NCI-H187 treated with DMSO at 0.1 percent for 48 hours (cell line): ENCODE measurements at places on chromosomes 3 and 15.

GRCh38 chr3:142987080-142987700 lies 14.2 kb upstream of the U2SURP start:
- no peak for DNase-seq

- DNase-seq = no peak
Observed at GRCh38 chr3:42184651-42185443, 81.1 kb downstream of the CCK start.

GRCh38 chr3:122004991-122005565 lies 17.0 kb downstream of the ILDR1 start:
- no peak for DNase-seq

- no peak for DNase-seq
Observed at GRCh38 chr3:158355623-158356588, 215.1 kb upstream of the MLF1 start.

GRCh38 chr3:161221806-161222600 lies 892 bp downstream of the NMD3 start:
- DNase-seq = no peak

DNA sequence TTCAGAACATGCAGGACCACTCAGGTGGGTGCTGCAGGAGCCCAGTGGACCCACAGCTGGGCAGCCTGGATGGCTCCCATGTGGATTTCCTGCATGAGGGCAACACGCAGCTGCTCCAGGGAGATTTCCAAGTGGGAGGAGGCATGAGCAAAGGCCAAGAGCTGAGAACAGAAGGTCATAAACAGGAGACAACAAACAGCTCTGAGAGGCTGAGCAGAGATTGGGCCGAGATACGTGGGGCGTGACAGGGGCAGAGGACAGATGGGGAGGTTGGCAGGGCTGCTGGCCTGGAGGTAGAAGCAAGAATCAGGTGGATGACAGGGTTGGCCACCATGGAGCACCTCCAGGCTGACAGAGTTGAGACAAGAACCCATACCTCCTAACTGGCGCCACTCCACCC lies 2.9 kb downstream of the PHGR1 start:
- DNase-seq = no peak

DNA sequence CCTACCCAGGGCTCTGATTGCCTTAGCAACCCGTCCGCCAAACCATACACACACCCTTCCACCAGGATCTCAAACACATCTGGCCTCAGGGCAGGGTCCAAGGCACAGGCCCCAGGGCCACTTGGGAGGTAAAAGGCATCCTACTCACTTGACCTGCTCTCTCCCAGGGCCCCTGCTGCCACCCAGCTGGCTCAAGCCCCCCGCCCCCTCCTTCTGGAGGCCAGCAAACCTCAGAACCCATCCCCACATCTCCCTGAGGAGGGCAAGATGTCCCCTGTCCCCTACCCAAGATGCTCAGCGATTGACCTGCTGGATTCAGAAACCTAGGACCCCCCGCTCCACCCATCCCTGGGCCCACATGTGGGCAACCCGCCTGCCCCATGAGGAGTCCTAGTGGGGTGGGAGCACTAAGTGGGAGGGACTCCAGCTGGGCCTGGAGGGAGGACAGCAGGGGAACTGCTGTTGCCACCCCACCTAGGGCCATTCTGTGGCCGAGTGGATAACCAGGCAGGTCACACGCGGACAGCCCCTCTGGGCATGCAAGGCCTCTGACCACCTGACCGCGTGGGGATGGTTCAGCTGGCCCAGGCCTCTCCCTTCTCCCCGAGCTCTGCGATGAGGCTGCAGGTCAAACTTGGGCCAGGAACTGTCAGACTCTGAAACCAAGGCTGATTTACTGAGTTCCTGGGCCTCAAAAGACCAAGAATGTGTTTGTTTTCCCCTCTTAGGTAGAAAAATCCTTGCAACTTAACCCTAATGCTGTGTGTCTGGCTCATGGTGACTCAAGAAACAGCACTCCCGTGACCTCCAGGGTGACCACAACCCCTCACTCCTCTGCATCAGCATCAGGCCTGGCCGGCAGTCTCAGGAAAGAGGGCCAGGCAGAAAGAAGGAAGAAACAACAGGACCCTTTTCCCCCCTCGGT lies 4.2 kb downstream of the MFGE8 start:
- no peak for DNase-seq

- peak; percentile 39 for DNase-seq
Observed at GRCh38 chr3:141231101-141231951, at the start of gene PXYLP1. Gene PXYLP1, plus strand, starts transcription at chr3:141231825. Its CDS starts 28,351 bp downstream, at chr3:141260176.

DNA sequence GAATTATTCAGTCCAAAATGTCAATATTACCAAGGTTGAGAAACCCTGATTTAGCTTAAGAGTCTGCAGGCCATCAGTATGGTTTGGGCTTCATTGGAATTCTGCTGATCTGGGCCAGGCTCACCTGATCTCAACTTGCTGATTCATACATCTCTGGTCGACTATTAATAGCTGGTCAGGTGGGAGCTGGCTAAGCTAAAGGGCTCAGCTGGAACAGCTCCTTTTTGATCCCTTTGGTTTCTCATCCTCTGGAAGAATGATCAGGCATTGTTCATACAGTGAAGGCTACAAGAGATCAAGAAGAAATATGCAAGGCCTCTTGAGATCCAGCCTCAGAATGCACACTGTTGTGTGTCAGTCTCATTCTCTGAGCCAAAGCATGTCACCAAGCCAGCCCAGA lies 123.3 kb upstream of the MME start:
- no peak for DNase-seq

DNA sequence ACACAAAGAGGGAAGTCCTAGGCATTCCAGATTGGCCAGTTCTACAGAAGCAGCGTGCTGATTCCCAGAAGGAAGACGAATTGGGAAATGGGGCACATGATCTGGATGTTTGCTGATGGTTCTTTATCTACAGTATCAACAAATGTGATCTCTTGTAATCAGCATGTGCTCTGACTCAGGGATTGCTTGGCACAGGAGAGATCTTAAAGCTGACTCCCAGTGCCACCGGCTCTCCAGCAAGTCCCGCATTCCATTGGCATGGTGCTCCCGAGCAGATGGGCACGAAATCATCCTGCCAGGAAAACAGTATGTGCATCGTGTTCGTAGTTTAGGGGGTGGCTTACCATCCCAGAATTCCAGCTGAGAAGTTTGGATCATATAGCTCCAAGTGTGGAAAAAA lies 259.9 kb upstream of the NR2F2 start:
- no peak for DNase-seq

GRCh38 chr15:65952391-65953053 lies 83.2 kb downstream of the RAB11A start:
- DNase-seq = no peak

- no peak for DNase-seq
Observed at GRCh38 chr3:56858331-56858730, 56.6 kb upstream of the ARHGEF3 start.

GRCh38 chr15:51281368-51281967 lies 56.9 kb downstream of the CYP19A1 start:
- no peak for DNase-seq

GRCh38 chr15:32683906-32684584 lies 33.8 kb upstream of the GREM1 start:
- no peak for DNase-seq

DNA sequence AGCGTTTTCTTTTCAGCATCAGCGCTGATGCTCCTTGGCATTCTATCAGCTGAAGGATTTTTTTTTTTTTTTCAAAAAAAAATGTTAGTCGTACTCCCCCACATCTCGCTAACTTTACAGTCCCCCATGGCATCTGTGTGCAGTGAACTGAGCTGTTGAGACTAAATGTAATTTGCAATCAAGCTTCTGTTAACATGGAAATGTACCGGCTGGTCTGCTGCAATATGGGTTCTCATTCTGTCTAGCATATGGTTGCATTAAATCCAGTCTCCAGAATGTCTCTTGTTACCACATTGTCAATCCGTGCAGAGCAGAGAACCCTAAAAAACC lies 32.2 kb upstream of the TPRG1 start:
- DNase-seq = no peak

DNA sequence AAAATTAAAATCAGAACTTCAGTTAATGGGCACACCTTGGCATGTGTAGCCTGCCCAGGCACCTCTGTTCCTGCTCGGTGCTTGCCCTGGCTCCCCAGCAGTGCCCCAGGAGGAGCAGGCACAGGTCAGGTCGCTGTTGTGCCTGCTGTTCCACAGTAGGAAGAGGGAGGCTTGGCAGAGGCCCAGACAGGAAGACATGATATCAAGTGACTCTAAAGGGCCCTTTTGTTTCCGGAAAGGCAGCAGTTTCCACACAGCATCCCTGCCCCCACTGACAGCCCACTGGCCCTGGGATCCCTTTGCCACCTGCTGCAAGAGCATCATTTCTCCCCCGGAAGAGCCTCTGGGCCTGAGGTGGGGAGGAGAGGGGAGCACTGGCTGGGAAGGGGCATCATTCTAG lies 40.5 kb upstream of the HES1 start:
- no peak for DNase-seq

DNA sequence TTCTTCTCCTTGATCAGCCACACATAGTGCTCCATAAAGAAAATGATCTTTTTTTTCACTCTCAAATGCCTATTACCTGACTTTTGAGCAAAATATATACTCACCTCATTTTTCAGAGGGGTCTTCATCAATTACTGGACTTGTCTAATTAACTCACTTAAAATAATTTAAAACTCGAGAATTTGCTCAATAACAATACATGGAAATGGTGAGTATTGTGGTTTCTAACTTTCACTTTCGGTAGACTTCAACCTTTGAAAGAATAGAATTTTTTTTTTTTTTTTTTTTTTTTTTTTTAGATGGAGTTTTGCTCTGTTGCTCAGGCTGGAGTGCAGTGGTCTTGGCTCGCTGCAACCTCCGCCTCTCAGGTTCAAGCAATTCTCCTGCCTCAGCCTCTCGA lies 17.7 kb upstream of the EPHB1 start:
- no peak for DNase-seq

DNA sequence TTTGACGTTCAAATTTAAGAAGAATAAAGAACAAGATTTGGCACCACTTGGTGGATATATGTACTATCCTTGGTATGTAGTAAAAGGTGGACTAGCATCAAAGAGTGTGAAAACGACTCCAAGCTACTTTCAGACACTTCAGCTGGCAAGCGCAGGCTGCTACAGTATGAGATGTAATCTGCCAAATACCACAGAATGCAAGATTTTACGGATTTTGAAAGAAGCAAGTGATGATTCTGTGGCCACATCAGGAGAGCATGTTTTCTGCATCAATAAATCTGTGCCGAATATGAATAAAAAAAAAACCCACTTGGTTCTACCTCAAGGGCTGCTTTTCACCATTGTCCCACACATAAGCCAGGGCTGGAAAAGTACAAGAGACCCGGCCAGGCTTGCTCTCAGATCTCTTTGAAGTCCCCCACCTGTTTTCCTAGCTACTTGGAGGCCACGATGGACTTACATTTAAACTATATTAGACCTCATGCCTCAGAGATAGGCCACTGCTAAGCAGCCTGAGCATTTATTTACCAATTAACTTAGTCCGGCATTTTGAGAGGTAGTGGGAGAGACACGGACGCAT lies 37.4 kb downstream of the MYO1E start:
- DNase-seq = no peak

DNA sequence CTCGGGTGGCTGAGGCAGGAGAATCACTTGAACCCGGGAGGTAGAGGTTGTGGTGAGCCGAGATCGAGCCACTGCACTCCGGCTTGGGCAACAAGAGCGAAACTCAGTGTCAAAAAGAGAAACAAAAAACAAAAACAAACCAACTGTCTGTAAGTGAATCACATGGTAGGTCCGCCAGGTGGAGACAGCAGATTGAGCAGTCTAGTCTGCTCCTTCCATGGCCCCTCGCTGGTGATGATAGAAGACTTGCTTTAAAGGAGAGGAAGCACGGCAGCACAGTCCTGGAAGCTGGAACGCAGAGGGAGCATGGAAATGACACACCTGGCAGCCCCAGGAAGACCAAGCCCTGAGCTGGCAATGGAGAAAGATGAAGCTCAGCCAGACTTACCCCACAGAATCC lies 31.4 kb upstream of the MGLL start:
- no peak for DNase-seq

- no peak for DNase-seq
Observed at GRCh38 chr3:126119008-126119675, 35.2 kb upstream of the SLC41A3 start.

DNA sequence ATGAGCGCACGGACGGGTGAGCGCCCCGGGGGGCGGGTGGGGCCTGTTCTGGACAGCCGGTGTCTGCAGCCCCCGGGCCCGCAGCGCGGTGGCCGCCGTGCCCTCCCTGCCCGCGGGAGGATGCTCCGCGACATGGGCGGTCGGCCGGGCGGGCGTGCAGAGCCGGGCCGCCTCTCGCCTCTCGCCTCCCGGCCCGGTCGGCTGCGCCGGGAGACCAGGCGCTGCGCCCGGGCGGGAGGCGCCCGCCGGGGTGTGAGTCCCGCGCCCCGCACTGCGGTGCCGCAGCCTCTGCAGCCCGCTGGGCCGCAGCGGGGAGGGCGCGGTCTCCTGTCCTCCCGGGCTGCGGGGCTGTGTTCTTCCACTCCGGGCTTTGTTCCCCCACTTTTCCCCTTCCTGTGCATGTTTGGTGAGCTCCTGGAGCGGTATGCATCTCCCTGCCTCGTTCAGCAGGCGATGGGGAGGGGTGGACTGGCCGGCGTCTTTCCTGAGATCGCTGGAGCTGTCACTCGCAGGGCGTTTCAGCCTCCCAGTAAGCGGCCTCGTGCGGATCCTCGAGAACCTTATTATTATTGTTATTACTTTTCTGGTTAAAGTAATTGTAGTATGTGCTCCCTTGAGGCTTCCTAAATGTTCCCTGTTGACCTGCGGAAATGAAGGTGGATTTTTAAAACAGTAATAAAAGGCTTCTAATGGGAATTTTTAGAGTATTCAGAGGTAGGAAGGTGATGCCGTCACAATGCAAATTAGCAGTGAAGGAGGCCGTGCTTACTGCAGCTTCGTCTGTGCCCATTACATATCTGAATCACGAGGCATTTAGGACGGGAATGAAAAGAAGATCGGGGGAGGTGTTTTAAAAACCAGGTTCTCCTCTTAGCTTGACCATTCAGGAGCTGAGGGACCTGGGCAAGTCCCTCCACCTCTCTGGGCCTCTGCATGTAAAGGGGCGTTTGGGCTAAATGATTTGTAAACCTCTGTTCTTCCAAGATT lies 593 bp downstream of the TMOD2 start:
- DNase-seq = no peak

DNA sequence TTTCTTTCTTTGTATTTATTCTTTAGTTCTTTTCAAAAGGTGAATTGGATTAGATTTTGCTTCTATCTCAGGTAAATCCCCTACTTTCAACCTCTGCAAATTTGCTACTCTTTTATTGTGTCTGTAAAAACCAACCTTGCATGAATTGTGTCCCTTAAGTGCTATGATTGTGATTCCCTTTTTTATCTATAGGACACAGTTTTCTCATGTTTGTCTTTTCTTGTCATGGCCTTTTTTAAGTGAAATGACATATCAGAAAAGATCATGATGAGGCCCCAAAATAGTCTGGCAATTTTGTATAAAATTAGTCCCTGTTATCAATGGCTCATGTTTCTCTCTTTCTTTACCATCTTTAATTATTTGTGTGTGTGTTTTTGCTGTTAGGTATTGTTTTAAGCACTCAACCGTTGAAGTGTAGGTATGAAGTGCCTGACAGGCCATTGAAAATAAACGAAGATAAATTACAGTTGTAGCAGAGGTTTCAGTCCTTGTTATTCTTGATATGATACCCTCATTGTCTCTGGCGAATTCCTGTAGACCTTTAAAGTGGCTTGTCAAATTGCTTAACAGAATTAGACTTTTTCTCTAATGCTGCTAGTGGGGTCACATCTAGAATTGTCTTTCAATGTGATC lies 184.3 kb downstream of the UBE2E2 start:
- no peak for DNase-seq

- DNase-seq = no peak
Observed at GRCh38 chr3:82163907-82164520, 402.6 kb upstream of the GBE1 start.
